ENCODE measurements at places on chromosomes 11 and 22. TPM values are rescaled to one million over a fixed set of nuclear protein-coding genes. Genes with fewer than 3 reads are reported as not detected.

- peak; percentile 53 for DNase-seq
Observed at GRCh38 chr11:31822927-31823643, 12.0 kb upstream of the PAX6 start.

Gene AQP11
- 1.2 TPM for total RNA-seq

- DNase-seq: no peak
Observed at GRCh38 chr11:62439785-62440602, 21.2 kb downstream of the SCGB1A1 start.

Gene CCDC34
- 10.0 TPM for total RNA-seq

Gene CBX6
- 19.2 TPM for total RNA-seq

DNA sequence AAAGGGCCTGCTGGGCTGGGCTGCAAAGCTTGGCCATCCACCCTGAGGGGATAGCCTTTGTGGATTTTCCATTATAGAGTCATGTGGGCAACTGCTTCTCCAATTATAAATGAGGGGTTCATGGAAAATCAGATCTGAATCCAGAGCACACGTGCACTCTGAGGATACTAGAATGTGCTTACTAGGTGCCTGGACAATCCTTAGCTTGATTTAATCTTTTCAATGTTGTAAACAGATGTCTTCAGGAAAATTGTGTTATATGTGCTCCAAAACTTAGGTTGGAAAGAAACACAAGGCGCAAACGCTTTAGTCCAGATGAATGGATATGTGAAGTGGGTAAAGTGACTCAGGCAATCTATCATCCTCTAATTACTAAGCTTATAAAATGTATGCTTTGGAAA, 92.0 kb downstream of the SLC17A6 start:
- DNase-seq: no peak

DNA sequence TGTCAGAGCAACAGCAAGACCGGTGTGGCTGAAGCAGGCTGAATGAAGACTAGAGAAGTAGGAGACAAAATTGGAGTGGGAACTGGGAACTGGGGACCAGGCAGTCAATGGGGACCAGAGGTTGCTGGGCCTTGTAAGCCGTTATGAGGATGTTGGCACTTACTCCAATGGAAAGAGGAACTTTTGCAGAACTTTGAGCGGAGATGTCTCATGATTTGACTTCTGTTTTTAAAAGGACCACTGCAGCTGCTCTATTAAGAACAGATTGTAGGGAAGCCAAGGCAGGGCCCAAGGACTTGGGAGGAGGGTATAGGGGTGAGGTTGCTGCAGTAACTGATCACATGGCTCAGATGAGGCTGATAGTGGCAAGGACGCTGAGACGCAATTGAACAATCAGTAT, 34.2 kb downstream of the IL18 start:
- no peak for DNase-seq

Gene C11orf97
- not detected for total RNA-seq

DNA sequence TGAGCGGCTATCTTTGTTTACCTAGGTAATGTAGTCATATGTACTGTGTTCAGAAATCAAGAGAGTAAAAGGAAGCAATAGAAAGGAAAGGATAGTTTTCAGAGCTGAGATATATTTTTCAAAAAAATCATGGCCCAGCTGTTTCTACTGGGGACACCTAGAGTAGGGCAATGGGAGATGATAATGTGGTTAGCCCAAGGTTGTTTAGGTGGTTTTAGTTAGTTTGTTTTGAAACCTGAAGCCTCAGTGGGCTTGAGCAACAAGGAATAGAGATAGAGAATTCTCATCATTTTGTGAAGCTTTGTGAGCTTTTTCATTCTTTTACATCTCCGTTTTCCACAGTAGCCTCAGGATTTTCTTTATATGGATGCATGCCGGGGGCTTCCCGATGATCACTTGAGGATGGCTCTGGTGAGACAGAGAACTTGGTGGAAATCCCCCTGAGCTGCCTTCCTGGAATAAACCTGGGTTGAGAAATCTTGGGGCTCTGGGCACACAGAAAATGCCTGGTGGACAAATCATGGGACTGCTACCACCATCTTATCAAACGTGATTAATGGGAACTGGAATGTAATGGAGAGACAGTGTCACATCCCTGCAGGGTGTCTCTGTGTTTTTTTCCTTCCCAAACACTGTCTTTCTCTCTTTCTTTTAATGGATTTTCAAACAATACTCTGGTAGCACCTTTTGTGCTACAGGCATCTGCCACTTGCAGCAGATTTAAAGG, 49.0 kb downstream of the ARHGAP42 start:
- no peak for DNase-seq

- DNase-seq: no peak
Observed at GRCh38 chr11:11534981-11535380, 86.8 kb downstream of the GALNT18 start.

DNA sequence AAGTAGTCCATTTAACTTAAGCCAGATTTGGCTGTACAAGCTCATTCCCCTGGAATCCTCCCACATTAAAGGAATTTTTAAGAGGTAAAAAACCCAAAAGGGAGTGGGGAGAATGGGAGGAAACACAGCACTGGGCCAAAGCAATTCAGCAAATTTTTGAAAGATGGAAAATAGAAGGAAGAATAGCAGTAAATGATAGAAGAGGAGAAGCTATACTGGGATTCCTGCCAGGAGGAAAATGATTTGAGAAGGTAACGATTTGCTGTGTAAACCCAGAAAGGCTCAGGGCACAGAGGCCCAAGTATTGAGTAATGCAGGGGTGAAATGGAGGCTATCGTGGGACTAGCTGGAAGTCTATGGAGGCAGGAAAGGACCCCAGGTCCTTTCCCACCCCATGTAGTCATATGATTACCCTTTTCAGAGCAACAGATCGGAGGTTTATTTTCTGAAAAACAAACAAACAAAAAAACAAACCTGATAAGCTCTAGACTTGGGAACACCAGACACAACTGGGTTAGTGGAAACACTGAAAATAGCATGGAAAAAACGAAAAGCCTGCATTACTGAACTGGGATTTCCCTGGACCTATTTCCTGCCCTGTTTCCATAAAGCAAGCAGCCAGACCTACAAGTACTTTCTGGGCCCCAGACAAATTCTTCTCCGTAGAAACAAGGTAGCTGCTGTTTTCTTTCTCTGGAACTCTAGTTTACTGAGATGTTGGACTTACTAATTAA, 140.0 kb downstream of the SWAP70 start:
- DNase-seq: no peak

DNA sequence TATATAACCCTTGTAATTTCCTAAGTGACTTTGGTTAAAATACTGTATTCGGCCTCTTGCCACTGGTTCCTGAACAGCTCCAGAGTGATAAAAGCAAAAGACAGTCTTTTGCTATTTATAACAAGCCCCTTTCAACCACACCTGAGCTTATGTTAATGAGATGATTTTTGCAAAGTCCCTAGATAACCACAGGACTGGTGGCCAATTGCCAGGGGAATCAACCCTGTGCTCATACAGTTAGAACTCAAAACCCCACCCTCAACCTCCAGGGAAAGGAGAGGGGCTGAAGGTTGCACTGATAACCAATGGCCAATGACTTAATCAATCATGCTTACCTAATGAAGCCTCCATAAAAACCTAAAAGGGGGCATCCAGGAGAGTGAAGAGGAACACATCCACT, 77.9 kb downstream of the SIK3 start:
- DNase-seq: no peak
